ENCODE measurements at places on chromosomes 16 and 17.
A peak's percentile ranks its signal among the peaks of the same experiment; 100 is the strongest.

DNA sequence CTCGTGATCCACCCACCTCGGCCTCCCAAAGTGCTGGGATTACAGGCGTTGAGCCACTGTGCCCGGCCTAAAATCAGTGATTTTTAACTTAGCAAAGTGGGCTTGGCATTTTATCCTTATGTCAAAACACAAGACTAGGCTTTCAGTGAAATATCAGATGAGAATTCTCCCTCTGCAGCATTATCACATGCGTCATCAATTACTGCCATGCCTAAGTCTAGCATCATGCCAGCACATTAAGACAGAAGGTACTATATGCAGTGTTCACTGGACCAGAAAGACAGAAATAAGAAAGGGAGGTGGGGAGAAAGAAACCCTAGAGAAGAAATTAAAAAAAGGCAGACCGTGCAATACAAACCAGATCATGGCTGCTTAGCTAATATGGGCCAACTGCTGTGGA is 29.8 kb downstream of the GPATCH8 start:
- DNase-seq, result no peak

DNA sequence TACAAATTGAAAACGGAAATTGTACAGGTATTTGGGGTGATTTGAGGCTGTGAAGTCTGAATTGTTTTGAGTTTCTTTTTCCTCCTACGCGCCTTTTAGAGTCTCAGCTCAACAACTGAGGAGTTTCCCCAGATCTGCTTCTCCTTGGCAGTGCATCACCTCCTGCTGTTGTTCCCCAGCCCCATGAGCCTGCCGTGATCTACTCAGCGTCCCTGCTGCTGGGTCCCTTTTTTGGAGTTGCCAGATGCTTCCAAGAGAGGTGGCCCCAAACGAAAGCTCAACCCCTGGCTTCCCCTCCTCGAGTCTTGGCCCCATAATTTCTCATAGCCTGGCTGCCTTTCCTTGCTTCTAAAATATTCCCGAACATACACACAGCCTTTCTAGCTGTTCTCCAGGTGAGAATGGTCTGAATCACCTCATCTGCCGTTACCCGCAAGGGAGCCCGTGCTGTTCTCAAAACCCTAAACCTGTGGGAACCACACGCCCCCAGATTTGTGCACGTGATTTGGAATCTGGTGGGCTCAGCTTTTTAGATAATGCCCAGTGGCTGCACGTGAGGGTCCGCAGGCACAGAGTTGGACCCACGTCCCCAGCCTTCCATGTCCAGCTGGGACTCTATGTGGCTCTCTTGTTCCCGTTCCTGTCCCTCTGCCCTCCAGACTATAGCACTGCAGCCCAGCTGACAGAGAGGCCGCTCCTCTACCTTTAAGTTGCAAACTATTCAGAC is 179.1 kb upstream of the CHMP6 start:
- DNase-seq, result no peak

- no peak for DNase-seq
Measured at GRCh38 chr16:10519929-10520868, 60.2 kb downstream of the EMP2 start.

GRCh38 chr17:69505740-69506139 is 91.2 kb downstream of the MAP2K6 start:
- DNase-seq, result no peak

GRCh38 chr16:8087597-8088289 is 502.6 kb downstream of the TMEM114 start:
- no peak for DNase-seq

GRCh38 chr16:82405736-82406135 is 221.0 kb upstream of the CDH13 start:
- no peak for DNase-seq

DNA sequence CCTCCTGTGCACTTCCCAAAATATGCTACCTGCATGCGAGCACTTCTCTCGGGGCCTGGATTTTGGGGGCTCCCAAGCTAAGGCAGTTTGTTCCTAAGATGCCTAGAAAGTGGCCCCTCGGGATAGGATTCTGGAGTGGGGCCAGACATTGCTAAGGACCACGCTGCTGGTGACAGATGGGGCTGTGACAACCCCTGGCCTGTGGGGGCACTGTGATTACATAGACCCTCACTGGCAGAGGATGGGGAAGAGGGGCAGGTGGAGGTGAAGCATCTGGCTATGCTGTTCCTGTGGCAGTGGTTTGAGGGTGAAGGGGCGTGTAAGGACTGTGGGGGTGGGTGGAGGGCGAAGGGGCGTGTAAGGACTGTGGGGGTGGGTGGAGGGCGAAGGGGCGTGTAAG is 128.4 kb downstream of the ENGASE start:
- DNase-seq, result peak; percentile 42

DNA sequence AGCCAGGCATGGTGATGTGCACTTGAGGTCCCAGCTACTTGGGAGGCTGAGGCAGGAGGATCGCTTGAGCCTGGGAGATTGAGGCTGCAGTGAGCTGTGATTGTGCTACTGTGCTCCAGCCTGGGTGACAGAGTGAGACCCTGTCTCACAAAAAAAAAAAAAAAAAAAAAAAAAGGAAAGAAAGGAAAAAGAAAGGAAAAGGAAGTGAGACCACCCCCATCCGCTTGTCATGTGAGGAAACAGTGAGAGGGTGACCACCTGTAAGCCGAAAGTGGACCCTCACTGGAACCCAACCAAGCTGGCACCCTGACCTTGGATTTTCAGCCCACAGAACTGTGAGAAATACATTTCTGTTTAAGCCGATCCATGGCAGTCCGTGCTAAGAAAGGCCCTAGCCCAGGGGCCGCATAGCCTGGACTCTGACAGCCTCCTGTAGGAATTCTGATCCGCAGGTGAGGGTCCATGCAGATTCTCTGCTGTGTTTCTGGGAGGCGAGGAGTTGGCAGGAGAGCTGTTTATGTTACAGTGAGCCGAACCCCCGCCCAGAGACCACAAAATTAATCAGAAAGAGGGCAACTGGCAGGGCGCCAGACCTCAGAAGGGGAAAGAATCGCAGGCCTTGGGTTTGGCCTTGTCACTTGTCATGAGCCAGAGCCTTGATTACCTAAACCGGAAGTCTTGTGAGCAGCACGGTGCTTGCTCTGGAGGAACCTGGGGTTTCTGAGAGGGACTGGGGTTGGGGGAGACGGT is 945 bp downstream of the SGSH start:
- peak; percentile 20 for DNase-seq

All from NCI-H1694 treated with DMSO at 0.1 percent for 48 hours (cell line).